Stimulated activated CD4-positive, alpha-beta T cell treated with anti-CD3 and anti-CD28 coated beads, TNF-alpha, amount 100 ng/mL, for 24 hours (primary cell): ENCODE measurements at places on chromosomes 16 and 17.

GRCh38 chr16:78170494-78170933, 71.1 kb downstream of the WWOX start:
- DNase-seq: no peak

DNA sequence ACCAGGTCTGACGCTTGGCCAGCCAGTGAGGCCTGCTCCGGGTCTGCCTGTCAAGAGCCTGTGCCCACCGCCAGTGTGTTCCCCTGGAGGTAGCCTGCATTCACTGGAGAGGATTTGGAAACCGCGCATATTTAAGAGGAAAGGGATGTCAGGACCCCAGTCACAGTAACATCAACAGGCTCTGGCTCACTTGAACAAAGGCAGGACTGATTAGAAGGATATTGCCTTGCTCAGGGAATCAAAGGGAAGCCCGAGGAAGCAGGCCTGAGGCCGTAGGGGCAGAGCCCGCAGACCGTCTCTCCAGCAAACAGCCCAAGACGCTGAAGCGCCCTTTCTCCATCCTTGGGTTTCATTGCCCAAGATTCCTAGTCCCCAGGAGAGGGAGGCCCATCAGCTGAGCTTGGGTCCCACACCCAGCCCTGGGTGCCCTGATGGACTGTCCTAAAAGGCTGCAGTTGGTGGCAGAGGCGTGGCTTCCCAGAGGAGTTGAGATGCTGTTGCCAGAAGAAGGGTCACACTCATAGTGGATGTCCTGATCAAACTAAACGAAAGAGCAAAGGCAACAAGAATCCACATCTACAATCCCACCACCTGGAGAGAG, 23.2 kb downstream of the NT5M start:
- DNase-seq: no peak

DNA sequence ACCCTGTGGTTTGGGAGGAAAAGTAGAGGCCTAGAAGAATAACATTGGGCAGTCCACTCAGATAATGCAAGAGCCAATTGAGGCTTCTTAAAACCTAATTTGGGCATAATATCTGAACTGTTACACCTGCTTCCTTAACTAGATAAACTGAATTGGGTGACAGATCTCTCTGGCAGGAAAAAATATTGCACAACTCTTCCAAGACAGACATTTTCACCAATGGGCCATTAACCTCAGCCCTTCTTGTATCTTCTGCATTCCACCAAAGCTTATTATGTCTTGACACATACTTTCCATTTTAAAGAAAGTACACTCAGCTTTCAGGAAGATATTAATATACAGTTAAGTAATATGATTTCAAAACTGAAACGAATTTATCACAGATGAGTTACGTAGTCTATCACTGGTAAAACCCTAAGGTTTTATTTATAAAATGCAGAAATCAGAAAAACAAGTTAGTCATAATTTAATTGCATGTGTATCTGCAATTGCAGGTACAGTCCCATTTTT, 79.9 kb upstream of the MON1B start:
- no peak for DNase-seq

GRCh38 chr17:73598212-73598611, 46.0 kb downstream of the SDK2 start:
- DNase-seq: no peak

DNA sequence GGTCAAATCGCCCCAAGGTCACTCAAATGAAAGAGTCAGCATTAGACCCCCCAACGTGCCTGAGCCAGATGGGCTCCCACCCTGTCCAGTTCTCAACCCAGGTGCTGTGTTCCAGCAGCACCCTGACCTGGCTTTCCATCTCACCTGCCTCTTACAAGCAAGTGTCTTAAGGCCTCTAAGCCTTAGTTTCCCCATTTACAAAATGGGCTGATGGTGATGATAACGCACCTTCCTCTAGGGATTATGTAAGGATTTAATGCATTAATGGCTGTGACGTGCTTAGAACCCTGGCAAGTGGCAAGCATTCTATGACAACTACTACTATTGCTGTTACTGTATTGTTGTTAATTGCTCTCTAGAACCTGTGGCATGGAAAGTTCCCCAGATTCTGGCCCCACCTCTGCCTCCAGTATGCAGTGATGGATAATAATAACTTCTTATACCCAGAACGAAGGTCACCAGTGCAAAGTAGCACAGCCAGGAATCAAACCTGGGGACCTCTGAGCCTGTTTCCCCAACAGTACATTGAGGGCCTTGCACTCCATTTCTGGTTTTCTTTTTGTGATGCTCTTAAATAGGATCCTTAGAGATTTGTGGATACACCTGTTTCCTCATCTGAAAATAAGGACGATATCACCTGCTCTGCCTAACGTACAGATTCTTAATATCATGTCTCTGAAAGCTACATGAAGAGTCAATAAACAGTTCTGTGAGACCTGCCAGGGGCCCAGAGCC, 3.3 kb upstream of the SLC25A39 start:
- no peak for DNase-seq

- no peak for DNase-seq
Measured at GRCh38 chr16:8878523-8878911, 3.6 kb upstream of the LITAFD start.

- DNase-seq: no peak
Measured at GRCh38 chr17:3033741-3034577, 29.4 kb downstream of the OR1D5 start.

DNA sequence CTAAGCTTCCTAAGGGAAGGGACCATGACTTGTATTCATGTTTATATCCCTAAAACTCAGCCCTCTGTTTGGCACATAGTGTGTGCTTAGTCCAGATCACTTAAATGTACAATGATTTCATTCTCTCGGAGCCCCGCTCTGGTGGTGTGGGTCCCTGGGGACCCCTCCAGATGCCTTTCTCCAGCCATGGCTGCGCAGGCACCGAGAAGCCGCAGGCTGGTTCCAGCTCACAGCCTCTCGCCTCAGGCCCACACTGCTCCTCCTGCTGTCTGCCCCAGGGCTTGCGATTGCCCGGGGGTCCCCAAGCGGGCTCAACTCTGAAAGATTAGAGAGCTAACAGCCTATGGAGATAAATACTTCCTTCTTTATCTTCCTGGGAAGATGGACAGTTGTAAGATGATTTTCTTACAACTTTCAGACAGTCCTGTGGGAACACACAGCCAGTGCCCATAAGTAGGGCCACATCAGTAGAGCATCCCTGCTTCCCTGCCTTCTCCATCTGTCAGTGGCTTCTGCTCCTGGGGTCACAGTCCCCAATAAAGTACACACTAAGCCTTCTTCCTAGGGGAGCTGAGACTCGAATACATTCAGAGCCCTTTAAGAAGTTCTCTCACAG, 66.2 kb downstream of the CENPV start:
- no peak for DNase-seq

DNA sequence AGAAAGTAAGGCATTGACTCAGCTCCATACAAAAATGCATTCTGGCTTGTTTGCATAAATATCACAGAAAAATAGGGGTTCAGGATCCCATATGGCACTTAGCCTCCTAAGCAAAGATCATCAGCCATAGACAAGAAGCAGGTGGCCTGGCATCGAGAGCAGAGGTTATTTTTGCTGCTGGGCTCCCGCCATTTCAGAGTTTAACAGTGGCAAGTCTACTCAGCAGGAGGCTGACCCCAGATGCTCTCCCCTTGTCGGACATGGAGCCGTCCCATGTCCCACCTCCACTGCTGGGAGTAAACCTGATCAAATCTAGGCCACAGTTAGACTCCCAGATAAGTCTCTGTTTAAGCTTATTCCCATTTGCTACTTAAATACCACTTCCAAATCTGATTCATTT, 269.1 kb downstream of the FTO start:
- DNase-seq: no peak

DNA sequence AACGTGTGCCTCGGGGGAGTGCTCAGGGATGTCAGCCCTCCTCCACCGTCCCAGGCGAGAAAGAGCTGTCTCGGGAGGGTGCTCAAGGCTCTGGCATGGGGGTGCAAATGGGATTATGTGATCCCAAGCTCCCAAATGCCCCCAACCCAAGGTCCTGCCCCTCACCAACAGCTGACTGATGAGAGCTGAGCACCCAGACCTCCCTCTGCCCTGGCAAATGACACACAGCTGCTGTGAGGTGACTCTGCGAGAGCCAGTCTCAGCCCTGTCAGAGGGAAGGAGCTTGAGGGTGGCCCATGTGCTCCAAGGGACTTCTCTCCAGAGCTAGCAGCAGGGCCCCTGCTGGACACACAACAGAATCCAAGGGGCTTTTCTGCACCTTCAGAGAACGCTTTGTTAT, 7.7 kb downstream of the CDH5 start:
- no peak for DNase-seq

- DNase-seq: no peak
Measured at GRCh38 chr16:2194166-2194834, 2.1 kb downstream of the CASKIN1 start.

- peak; percentile 53 for DNase-seq
Measured at GRCh38 chr17:69235338-69236058, 6.9 kb upstream of the ABCA10 start.

DNA sequence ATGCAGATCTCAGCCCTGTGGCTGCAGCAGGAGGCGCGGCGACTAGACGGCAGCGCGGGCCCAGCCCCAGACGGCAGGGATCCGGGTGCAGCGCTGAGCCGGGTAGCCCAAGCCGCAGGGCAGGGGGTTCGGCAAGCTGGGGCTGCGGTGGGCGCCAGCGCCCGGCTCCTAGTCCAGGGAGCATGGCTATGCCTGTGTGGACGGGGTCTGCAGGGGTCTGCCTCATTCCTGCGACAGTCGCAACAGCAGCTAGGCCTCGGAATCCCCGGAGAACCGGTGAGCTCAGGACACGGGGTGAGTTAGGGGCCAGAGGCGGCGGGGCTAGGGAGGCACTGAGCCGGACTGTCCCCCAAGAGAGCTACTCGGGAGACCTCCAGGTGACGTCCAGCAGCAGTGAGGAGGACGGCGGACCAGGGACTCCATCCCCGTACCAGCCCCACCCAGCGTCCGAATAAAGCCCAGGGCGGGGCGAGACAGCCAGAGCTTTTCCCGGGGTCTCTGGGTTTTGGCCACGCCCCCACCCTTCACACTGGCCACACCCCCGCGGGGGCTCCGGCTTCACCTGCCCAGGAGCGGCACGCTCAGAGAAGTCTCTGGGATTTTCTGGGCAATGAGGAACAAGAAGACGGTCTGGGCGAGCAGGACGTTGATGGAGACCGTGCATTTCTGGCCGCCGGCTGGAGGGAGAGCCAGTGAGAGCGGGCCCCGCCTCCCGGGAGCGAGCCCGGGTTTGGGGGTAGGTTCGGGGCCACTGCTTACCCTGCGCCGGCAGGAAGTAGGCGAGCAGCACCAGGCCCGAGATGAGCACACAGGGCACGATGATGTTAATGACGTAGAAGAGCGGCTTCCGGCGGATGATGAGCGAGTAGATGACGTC, 1.1 kb downstream of the C17orf107 start:
- no peak for DNase-seq

GRCh38 chr16:28321700-28322411, 29.5 kb downstream of the SBK1 start:
- no peak for DNase-seq

GRCh38 chr16:22912654-22913053, 98.7 kb downstream of the HS3ST2 start:
- no peak for DNase-seq

DNA sequence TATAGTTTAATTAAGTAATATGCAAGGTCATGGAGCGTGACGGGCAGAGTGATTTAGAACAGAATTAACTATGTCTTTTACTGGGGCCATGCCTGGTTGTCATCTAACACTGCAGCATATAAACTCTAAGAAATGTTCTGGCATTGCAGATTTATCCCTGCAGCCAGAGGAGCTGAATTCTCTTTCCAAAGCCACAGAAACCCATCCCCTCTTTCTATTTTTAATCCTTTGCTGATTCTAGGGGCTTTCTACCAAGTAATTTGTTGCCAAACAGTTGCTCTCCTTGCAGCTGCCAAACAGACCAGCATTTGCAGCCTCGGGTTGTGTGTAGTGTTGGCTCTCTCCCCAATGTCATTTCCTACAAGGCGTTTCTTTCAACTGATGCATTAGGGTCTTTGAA, 243.2 kb upstream of the MON1B start:
- DNase-seq: no peak

GRCh38 chr17:73318836-73319235, 7.0 kb upstream of the CDC42EP4 start:
- DNase-seq: no peak

GRCh38 chr17:82875407-82875856, 35.6 kb upstream of the ZNF750 start:
- DNase-seq: no peak

- no peak for DNase-seq
Measured at GRCh38 chr16:70678121-70678897, 7.5 kb downstream of the MTSS2 start.

DNA sequence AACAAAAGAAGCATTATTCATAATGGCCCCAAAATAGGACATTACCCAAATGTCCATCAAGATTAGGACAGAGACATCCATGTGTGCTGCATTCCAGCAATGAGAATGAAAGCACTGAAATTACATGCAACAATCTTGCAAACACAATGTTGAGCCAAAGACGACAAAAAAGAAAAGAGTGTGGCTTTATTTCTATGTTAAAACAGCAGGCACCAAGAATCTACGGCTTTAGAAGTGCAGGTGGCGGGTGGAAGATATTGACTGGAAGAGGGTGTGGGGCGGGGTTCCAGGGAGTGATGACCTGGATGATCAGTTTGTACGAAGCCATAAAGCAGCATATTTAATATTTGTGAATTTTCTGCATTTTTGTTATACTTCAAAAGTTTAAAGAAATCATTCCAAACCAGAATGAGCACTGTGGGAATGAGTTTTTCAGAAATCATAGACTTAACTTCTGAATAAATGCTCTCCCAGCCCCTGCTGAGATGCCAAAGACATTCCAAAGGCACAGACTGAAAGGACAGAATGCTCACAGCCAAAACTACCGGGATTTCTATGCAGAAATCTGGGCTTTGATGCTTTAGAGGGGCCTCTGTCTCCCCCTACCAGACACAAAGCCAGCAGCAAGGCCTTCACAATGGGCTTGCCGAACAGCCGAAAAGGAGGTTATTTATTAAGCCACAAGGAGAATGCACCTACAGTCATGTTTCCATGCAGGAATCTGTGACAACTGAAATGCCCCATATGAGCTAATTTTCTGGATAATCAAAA, 361.6 kb downstream of the GRIN2A start:
- DNase-seq: no peak

DNA sequence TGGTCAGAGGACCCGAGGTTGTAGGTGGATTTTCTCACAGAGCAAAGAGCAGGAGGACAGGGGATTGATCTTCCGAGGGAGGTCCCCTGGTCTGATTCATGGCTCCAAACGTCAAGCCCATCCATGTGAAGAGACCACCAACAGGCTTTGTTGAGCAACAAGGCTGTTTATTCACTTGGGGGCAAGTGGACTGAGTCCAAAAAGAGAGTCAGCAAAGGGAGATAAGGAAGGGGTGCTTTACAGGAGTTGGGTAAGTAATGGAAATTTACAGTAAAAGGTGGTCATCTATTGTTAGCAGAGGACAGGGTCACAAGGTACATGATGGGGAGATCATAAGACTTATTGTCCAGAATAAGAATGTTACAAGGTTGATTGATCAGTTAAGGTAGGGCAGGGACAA, 2285.8 kb downstream of the TP53TG3F start:
- DNase-seq: no peak
